ENCODE measurements at places on chromosomes 1 and 21.

GRCh38 chr1:216961516-216961915 is 238.3 kb upstream of the ESRRG start:
- DNase-seq, result no peak

DNA sequence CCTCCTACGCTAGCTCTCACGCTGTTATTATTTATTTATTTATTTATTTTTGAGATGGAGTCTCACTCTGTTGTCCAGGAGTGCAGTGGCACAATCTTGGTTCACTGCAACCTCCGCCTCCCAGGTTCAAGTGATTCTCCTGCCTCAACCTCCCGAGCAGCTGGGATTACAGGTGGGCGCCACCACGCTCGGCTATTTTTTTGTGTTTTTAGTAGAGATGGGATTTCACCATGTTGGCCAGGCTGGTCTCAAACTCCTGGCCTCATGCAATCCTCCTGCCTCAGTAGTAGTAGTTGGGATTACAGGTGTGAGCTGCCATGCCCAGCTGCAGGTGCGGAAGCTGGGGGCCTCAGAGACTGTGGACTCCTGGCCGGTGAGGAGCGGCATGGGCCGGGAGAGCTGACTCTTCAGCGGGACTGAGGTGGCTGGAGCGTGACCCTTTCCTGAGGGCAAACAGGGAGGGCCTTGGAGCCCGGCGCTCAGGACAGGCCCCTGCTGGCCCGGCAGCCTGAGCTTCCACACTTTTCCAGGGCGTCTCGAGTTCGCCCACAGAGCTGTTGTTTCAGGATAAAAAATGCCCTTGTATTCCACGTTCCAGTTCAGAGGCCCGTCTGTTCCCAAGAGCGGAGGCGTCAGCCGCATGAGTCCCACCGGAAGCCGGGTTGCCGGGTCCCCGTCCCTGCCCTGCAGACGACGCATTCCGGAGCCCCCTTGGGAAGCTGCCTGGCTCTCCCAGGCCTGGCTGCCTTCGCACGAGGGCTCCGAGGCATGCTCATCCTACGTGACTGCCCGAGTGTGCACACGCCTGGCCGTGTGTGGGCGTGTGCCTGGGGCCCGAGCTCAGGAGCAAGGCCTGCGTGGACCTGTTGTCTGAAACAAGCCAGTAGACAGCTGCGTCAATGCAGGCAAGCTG is 126.2 kb downstream of the SIK1 start:
- DNase-seq, result no peak

DNA sequence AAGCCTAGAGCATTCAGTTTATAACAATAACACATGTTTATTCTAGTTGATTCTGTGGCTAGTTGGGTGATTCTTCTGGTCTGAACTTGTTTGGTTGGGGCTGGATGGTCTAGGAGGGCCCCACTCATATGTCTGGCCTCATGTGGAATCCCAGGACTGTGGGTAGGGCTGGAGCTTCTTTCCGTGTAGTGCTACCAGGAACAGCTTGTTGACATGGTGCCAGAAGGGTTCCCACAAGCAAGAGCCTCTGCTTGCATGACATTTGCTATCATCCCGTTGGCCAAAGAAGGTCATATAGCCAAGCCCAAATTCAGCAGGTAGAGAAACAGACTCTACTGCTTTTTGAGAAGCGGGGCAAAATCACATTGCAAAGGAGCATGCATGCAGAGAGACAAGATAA is 67.6 kb upstream of the PPP2R5A start:
- DNase-seq, result no peak

DNA sequence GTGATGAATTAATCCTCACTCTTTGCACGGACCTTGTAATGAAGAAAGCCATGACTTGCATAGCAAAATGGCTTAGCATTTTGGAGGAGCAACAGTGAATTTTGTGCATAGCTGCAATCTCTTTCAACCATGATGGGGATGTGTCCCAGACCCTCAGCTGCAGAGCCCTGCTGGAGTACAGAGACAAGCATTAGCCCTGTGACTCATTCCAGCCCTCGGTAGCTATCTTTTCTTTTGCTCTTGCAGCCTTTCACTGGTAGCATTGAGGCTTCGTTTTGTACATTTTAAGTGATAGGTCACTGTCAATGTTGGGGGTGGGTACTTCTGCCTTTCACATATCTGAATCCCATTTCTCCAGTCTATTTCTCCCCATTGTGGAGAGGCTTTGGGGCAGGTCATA is 58.4 kb downstream of the SLC35F3 start:
- DNase-seq, result no peak
